ENCODE measurements at places on chromosomes 6 and 20. TPM values are rescaled to one million over a fixed set of nuclear protein-coding genes. Genes with fewer than 3 reads are reported as not detected.

DNA sequence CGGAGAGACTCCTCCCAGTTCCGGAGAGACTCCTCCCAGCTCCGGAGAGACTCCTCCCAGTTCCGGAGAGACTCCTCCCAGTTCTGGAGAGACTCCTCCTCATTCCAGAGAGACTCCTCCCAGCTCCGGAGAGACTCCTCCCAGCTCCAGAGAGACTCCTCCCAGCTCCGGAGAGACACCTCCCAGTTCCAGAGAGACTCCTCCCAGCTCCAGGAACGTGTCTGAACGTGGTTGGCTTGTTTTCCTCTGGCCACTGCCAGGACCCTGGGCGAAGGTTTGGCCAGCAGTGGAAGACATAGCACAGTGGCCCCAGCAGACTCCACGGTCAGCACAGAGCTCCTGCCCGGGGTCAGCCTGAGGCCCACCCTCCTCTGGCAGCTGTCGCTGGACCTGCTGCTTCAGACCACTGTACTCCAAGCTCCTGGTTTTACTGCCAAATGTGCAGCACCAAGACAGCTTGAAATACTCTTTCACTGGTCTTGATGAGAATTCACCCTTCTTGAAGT is 122.3 kb upstream of the AFDN start:
- no peak for DNase-seq

RBPJL gene
- not detected for total RNA-seq

RSPO3 gene
- total RNA-seq: not detected

- no peak for DNase-seq
These were observed 101.3 kb downstream of the QRSL1 start for GRCh38 chr6:106730718-106731117.

DNA sequence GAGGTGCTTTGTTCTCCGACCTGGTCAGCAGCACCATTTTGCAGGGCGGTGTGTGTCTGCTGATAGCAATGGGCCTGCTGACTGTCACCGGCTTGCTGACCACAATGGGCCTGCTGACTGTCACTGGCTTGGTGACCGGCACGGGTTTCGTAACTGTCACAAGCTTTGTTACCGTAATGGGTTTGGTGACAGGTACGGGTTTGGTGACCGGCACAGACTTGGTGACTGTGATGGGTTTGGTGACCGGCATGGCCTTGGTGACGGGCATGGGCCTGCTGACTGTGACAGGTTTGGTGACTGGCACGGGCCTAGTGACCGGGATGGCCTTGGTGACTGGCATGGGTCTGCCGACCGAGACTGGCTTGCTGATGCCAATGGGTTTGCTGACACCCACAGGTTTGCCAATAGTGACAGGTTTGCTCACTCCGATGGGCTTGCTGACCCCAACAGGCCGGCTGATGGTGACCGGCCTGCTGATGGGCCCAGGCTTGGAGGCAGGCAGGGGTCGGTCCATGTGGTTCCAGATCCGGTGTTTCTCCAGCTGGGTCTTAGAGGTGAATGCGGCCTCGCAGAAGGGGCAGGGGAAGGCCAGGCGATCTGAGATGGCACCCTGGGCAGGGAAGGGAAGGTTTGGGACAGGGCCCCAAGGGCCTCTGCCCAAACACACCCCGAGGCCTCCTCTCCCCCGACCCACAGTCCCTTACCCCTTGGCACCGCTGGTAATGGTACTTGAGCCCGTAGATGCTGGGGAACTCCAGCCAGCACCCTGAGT is 3.4 kb downstream of the ZNF512B start:
- peak; percentile 7 for DNase-seq

DNA sequence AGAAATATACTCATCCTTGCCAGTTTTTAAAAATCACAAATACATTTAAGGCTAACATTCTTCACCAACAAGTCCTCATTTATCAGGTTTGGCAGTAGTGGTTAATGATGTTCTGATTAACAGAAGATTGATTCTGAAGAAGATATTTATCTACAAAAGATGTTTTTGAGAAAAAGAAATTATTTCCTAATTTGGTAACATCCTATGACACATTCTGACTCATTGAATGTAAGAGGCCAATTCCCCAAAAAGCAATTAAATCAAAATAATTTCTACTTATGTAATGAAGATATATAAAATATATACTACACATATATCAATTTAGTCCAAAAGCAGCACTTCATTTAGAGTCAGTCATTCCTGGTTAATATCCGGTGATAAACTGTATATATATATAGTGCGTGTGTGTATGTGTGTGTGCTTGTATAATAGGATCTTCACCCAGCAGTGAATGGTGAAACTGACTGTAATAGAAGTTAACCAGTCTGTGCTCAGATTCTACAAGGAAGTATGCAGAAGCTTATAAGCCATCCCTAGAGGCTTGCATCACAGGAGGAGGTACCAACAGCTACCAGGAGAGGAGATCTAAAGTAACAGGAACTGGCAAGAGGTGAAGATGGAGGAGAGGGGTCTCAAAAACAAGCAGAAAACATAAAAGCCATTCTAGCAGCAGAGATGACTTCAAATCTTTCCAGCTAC is 82.9 kb upstream of the MARCKS start:
- no peak for DNase-seq

DNA sequence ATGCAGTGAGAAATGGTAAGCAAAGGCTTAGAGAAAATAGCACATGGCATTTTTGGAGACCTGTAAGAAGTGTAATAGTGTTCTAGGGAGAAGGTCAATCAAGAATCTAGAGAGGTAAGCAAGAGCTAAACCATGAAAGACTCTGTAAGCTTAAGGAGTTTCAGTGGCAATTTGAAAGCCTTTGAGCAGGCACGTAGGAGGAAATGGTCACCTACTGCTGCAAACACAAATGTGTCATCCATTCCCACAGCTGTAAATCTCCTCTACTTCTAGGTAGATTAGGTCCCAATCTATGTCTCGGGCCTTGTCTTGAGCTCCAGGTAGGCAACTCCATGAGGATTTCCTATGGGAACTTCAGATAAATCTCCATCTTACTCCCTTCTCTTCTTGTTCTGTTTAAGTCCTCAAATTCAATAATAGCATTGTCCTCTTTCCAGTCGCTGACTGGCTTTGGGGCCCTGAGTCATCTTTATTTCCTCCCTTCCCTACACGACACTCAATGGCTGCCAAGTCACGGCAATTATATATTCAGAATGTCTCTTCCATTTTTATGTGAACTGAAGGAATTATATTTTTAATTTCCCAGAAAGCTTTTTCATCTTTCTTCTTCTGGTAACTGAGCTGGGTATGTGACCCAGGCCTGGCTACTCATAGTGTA is 24.2 kb upstream of the PAQR8 start:
- DNase-seq: no peak

- DNase-seq: no peak
These were observed 59.1 kb downstream of the EZR start for GRCh38 chr6:158759966-158760617.

DNA sequence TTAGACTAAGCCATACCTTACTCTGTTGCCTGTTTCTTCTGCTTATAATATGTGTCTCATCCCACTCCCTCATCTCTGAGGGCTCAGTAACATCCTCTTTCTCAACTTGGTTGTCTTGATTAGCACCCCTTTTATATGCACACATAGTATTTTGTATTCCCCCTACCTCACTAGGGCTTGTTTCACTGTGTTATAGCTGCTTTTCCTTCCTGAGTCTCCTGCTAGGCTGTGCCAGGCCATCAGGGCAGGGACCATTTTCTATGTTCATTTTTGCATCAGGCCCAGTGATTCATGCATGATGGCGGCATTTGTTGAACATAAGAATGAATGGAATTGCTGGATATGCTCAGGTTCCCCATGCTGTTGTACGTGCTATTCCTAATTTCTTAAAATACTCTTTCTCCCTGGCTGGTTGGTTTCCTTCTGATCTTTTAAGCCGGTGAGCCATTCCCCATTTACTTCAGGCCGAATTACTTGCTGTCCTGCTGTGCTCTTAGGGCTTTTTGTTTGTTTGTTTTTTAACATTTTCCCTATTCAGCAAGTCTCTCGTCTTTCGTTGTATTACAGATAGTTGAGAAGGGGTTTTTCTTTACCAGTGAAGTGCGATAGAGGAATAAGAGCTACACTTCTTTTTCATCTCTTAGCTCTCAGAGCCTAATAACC is 183.2 kb downstream of the CARMIL1 start:
- DNase-seq: no peak

DNA sequence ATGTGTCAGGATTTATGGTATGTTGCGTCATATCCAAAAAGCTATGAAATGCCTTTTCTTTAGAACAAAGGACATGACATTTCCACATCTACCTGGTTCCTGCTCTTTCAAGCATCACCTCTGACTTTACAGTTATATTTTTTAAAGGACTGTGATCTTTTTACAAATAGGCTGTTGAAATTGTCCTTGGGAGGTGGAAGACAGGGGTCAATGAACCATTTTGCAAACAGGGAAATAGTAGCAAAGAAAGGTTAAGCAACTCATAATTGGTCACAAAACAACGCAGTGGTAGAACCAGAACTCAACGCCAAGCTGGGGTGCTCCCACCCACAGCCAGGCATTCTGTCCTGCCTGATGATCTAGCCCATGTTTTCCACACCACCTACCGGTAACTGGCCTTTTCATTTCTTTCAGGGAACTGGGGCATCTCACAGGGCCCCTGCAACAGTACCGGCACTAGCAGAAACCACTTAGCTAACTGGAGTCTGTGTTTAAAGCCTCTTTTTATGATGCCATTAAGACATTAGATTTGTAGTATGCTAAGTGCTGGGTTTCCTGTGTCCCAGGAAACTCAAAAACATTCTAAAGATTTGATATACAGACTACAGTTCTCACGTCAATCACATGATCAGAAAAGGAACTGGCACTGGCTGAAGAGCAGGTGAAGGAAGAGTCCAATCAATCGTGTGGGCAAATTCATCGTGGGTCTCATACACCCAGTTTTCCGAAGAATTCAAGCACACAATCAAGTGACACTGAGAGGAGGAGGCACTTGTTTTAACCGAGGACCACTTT is 13.9 kb downstream of the ZNF217 start:
- DNase-seq: peak; percentile 53

DNA sequence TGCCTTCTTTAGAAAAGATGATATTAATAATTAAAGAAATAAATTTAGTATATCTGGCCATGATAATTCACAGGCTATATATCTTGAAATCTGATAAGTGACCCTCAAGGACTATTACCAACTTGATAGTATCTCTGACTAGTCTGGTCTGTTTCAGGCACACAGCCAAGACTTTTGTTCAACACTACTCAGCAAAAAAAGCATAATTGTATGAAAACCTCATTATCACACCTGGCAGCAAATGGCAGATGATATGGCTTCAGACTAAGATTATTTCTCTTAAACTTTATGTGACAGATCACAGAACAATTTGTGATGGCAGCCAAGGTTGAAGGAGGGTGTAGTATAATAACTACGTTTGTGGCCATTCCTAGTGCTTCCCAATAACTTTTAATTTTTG is 114.7 kb downstream of the RWDD2A start:
- no peak for DNase-seq

GRCh38 chr6:166630462-166630861 is 3.4 kb upstream of the RPS6KA2 start:
- no peak for DNase-seq

DNA sequence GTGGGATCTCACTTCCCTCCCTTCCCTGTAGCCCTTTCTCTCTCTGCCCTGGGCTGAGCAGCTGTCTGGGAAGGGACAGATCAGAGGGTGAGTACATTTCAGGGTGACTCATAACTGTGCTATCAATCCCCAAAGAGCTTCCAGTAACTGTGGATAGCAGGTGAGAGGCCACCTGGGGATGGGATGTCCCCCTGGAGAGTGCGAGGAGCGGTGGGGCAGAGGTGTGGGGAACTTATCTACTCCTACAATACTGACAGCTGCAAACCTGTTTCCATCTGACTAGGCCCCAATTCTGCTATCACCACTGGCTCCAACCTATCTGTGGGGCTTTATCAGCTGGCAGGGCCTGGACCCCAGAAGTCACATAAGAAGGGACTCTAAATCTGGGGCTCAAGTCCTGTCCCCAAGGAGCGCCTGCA is 32.6 kb downstream of the KCNK5 start:
- no peak for DNase-seq

- DNase-seq: no peak
These were observed 58.7 kb downstream of the STXBP5 start for GRCh38 chr6:147262946-147263345.

DNA sequence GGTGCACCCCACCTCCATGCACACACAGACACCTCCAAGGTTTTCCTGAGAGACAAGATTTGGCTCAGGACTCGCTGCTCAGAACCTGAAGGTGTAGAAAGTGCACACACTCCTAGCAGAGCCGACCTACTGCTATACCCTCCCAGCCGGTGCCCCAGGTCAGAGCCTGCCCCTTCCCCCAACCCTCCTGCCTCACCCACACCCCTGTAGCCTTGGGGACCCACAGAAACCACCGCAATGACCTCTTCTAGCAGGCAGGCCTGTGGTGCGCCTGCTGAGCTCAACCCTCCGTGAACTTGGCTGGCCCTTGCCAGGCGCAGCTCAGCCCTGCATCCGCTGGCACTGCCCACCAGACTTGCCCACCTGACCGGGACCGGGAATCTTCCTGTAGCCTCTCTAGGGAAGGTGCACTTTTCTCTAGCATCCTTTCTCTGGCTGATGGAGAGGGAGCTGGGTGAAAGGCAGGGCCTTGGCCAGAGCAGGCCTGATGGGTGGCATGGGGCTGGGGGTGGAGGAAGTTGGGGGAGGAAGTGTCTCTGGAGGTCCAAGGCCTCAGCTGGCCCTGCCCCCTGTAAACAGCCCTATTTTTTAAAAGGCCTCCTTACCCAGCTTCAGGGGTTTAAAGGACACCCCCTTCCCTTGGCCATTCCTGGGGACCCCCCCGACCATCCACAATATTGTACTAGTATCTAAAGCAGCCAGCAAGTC is 36.9 kb upstream of the SLCO4A1 start:
- no peak for DNase-seq

- no peak for DNase-seq
These were observed 701.6 kb downstream of the RFPL4B start for GRCh38 chr6:113048741-113049140.

- DNase-seq: no peak
These were observed 263.7 kb downstream of the COL12A1 start for GRCh38 chr6:74942130-74942529.

TP53TG5 gene
- total RNA-seq: 0.24 TPM

C2 gene
- total RNA-seq: 1.0 TPM

DNA sequence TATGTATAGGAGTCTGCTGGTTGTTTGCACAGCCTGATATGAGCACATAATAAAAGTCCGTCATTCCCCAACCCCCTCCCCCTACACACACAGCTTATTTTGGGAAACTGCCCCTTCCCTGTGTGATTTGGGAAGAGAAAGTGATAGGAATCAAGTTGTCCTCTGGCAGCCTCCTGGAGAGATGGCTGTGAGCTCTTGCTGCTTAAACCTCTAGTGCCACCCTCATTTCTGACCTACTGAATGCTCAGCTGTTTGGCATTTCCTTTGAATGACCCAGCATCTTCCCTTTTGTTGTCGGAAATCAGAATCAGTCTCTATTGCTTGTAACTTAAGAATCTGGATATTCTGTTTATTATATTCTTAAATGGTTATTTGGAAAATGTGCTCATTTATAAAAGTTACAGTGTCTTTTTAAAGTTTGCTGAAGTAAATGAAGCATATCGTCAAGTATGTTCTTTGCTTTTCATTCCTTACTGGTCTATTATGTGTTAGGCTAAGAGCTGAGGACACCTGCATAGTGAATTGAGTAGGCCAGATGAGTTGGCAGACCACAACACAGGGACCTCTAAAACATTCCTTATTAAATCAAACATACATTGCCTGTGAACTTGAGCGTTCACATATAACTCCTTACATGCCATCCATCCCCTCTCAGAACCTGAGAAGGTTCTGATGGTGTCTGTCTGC is 5.5 kb downstream of the RWDD2A start:
- no peak for DNase-seq

FOXQ1 gene
- not detected for total RNA-seq

All from activated CD4-positive, alpha-beta memory T cell treated with anti-CD3 and anti-CD28 coated beads for 36 hours (primary cell).